Urinary bladder (tissue), 4 donors: ENCODE measurements at places on chromosomes 13 and 19. TPM values are rescaled to one million over a fixed set of nuclear protein-coding genes. Genes with fewer than 3 reads are reported as not detected.

GJB6 gene
- polyA plus RNA-seq = 2.8 TPM

GPR4 gene
- 3.7 TPM for polyA plus RNA-seq

PEX11G gene
- 5.2 TPM for polyA plus RNA-seq

NFIC gene
- 112 TPM for polyA plus RNA-seq

ANGPTL8 gene
- 21.4 TPM for polyA plus RNA-seq

KDELR1 gene
- polyA plus RNA-seq = 144 TPM

GNA15 gene
- polyA plus RNA-seq = 9.6 TPM

NPHS1 gene
- polyA plus RNA-seq = not detected

TNNI3 gene
- not detected for polyA plus RNA-seq

PRR36 gene
- 0.10 TPM for polyA plus RNA-seq

OR7G3 gene
- polyA plus RNA-seq = not detected

CACNA1A gene
- polyA plus RNA-seq = 0.75 TPM

TGFBR3L gene
- 2.6 TPM for polyA plus RNA-seq

PDX1 gene
- polyA plus RNA-seq = not detected

DLEU7 gene
- polyA plus RNA-seq = 0.09 TPM

GDF15 gene
- 58.2 TPM for polyA plus RNA-seq

ZNF429 gene
- polyA plus RNA-seq = 10.4 TPM

METTL21C gene
- not detected for polyA plus RNA-seq

CCL25 gene
- not detected for polyA plus RNA-seq

CTXN1 gene
- 22.1 TPM for polyA plus RNA-seq
